Coronary artery (tissue), 2 donors: ENCODE measurements at places on chromosomes 3 and 15.

DNA sequence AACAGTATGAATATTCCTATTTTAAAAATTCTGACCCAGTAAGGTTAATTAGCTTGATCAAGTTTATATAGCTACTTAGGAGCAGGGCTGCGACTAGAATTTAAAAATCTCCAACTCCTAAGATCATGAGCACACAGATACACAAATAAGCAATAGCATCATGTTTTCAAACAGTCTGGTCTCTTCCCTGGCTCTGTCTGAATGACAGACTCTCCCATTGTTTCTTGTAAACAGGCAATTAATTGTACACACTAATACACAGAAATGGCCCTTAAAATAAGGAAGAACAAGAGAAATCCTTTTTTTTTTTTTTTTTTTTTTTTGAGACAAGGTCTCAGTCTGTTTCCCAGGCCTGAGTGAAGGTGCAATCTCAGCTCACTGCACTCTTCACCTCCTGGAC, 1064.4 kb upstream of the CFAP20DC start:
- no peak for DNase-seq

DNA sequence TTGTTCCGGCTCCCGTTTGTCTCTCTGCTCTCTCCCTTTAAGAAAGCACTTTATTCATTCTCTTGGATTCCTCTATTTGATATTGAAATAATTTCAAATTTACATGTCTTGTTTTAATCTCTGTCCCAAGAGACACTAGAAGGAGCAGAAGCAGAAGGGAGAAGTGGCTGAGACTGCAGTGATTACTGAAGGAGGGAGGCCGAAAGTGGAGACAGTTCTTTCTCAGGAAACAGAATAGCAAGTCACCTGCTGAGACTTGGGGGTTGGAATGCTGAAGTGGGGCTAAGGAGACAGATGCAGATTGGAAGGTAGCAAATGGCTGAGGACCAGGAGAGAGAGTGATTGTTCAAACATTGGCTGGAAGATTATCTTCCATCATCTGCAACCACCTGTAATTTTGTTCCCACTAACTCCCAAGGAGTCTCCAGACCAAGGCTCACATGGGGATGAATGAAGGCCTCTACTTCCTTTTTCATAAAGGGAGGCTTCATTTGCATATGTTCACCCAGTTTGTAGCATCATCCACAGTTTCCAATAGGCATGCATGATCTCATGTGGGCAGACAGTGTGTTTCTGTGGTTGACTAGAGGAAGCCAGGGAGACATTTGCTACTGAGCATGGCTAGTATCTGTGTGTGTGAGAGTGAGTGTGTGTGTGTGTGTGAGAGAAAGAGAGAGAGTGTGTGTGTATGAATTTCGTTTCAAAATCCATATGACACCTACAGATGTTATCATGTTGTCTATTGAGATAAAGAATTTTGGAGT, 24.0 kb downstream of the LTF start:
- DNase-seq = peak; percentile 9

DNA sequence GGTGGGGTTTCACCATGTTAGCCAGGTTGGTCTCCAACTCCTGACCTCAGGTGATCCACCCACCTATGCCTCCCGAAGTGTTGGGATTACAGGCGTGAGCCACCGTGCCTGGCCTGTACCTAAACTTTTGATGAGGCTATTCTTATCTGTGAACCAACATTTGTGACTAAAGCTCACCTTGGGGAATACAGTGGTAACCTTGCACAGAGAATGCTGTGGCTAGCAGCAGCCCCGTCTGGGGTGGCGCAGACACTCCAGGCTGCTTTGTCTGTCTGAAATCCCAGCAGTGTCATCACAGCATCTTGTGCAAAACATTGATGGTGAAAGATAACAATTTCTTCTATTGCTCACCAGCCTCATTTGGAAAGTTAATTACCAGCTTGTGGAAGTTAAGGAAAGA, 58.9 kb downstream of the CMTM8 start:
- DNase-seq = no peak

- no peak for DNase-seq
Observed at GRCh38 chr3:155270063-155270462, 23.4 kb downstream of the STRIT1 start.

DNA sequence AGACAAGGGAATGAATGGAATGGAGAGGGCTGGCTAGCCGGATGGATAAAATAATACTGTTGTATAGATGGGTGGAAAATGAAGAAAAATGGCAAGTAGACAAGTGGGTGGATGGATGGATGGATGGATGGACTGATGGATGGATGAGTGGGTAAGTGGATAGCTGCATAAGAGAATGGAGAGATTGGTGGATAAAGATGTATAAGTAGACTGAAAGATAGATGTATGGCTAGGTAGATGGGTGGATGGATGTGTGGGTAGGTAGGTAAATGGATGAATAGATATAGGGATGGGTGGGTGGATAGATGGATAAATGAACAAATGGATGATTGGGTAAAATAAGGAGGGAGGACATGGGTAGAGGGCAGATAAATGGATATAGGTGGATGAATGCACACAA, 13.9 kb downstream of the CPNE9 start:
- DNase-seq = no peak
